ENCODE measurements at places on chromosomes 6 and 20.

GRCh38 chr6:144714021-144714712, 429.0 kb downstream of the UTRN start:
- DNase-seq, result no peak

DNA sequence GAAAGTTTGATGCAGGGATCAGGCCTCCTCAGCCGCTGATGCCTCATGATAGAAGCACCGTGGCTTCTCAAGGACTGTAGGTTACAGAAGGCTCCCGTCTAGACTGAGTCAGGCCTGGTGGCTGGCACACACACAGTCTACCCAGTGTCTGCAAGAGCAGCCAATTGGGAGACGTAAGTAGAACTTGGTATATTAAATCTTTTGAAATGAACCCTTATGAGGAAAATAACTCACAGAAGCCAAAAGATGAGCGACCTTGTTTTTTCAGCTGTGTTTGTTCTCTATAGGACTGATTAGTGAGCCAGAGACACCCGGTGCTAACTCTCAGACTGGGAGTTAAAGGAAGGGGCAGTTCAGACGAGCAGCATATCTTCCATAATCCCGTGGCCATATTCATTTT, 5.9 kb upstream of the PDE10A start:
- no peak for DNase-seq

- DNase-seq, result no peak
Measured at GRCh38 chr6:69863766-69864165, 2.6 kb upstream of the COL19A1 start.

DNA sequence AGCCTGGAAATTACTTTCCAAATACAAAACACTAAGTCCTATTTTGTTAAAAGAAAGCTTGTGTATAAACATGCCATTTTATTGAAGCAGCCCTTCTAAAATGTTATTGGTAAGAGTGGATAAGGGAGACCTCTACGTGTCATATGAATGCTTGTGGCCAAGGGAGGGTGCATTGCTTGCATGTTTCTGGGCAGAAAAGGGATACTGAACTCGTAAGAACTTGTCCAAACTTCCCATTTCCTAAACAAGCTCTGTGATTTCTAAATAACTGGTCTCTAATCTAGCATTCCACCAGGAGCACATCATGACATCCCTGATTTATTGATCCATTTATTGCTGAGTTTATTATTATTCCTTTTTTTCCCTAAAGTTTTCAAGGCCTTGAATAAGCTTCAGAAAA, 474.1 kb downstream of the CD109 start:
- no peak for DNase-seq

- DNase-seq, result no peak
Measured at GRCh38 chr6:119307056-119307455, 42.5 kb downstream of the MAN1A1 start.

DNA sequence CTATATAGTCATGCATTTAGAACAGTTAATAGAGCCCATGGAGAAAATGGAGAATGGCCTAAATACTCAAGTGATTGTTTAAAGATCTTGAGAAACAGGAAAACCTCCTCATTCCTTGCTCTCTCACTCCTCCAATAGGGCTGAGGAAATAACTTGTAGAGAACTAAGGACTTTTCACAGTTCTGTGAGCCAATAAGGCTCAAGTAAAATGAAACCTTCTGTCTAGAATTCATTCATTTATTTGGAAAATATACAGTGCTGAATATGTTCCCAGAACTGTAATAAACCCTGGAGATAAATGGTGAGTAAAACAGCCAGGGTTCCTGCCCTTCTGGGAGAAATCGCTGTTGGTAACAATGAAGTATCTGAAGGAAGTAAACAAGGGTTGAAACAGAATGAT, 35.3 kb downstream of the ELOVL2 start:
- DNase-seq, result no peak

DNA sequence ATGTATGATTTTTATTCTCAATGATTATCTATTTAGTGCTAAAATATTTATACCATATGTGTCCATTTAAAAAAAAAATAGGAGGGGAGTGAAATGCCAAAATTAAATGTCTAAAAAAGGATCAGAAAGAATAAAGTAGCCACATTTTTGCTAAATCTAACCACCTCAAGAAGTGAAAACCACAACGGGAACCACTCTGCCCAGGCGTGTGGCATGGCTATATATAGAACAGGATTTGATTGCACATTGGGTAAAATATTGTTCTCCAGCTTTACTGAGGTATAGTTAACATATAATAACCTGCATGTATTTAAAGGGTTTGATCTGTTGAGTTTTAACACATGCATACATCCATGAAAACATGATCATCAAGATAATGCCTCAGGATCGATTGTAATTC, 19.0 kb upstream of the AFDN start:
- no peak for DNase-seq

DNA sequence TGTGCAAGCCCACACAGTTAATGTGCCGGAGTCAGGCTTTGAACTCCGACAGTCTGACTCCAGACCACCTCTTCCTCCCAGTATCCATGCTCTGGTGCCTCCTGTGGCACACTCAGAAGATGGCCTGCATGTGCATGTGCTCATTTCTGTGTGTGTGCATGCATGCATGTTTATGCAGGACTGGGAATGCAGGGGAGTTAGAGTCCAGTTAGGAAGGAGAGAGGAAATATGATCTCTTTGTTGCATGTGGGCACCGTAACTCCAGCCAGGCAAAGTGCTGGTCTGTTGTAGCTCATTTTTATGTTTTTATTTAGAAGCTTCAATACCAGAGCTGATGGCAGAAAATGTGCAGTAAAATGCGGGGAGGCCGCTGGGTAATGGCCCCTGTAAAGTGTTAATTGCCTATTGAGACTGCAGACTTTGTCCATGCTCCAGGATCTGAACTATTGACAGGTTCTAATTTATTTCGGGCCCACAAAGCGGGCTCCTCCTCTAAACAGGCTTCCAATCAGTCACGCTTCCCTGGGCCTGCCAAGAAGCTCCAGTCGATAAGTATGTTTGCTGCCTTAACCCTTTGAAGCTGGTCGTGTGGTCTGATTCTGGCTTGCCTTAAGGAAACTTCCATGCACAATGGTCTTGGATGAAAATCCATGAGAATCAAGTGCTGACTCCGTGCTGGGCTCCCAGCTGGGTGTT, 248.3 kb downstream of the DHX35 start:
- no peak for DNase-seq

- DNase-seq, result no peak
Measured at GRCh38 chr20:53087037-53087777, 115.0 kb downstream of the TSHZ2 start.
